ENCODE measurements at places on chromosomes 16 and 17. TPM values are rescaled to one million over a fixed set of nuclear protein-coding genes. Genes with fewer than 3 reads are reported as not detected.

GRCh38 chr17:55154101-55154500 lies 110.7 kb upstream of the HLF start:
- no peaks in the 10 kb centered on the region for H3K27me3 ChIP-seq
- no peak overlapping the region for H3K4me3 ChIP-seq
- no peak overlapping the region for H3K27ac ChIP-seq
- H3K36me3 ChIP-seq: no peaks in the 10 kb centered on the region
- H3K4me1 ChIP-seq: no peaks in the 10 kb centered on the region

- H3K27ac ChIP-seq: no peak overlapping the region
- no peak for DNase-seq
Measured at GRCh38 chr16:57360321-57360935, 1.8 kb downstream of the CCL22 start.

DNA sequence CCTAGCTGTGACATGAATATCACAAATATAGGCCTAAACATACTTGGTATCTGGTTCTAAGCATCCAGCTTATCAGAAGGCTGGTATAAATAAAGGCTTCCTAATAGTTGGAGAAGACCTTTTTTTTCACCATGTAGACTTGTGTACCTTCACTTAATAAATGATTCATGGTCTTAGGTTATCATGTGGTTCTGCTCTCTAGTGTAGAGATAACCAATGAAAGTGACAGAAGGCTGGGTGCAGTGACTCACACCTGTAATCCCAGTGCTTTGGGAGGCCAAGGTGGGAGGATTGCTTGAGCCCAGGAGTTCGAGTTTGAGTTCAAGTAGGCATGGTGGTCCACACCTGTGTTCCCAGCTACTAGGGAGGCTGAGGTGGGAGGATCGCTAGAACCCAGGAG lies 3.1 kb downstream of the DDX19A start:
- H3K4me1 ChIP-seq: peaks cover 37% of the 10 kb centered on the region
- H3K27me3 ChIP-seq: no peaks in the 10 kb centered on the region
- peak; percentile 24 for DNase-seq
- no peak overlapping the region for H3K4me3 ChIP-seq

GRCh38 chr16:1199347-1200013 lies 25.6 kb downstream of the TPSG1 start:
- no peaks in the 10 kb centered on the region for H3K27me3 ChIP-seq
- H3K4me1 ChIP-seq: no peaks in the 10 kb centered on the region
- no peaks in the 10 kb centered on the region for H3K36me3 ChIP-seq
- no peak overlapping the region for H3K27ac ChIP-seq
- peak; percentile 21 for DNase-seq

DNA sequence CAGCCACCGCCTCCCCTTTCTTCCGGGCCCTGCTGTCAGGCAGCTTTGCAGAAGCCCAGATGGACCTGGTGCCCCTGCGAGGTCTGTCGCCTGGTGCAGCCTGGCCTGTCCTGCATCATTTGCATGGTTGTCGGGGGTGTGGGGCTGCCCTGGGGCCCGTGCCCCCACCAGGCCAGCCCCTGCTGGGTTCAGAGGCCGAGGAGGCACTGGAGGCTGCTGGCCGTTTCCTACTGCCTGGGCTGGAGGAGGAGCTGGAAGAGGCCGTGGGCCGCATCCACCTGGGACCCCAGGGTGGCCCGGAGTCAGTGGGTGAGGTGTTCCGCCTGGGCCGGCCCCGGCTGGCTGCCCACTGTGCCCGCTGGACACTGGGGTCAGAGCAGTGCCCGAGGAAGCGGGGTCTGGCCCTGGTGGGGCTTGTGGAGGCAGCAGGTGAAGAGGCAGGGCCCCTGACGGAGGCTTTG lies 5.5 kb upstream of the TGFB1I1 start:
- peaks cover 20% of the 10 kb centered on the region for H3K36me3 ChIP-seq
- peaks cover 7% of the 10 kb centered on the region for H3K27me3 ChIP-seq
- no peak overlapping the region for H3K4me3 ChIP-seq
- no peak for DNase-seq

The TBC1D26 gene
- total RNA-seq: 0.68 TPM

The CES1 gene
- not detected for total RNA-seq

The CFAP97D1 gene
- total RNA-seq: 0.07 TPM
